GM23338 (cell line): ENCODE measurements at places on chromosomes 12 and 14.

- no peak for DNase-seq
Measured at GRCh38 chr12:89862511-89863445, 154.1 kb upstream of the ATP2B1 start.

- DNase-seq = no peak
Measured at GRCh38 chr12:2265461-2266167, 212.8 kb downstream of the CACNA1C start.

GRCh38 chr12:42638697-42639096 is 49.2 kb upstream of the PRICKLE1 start:
- DNase-seq = no peak

GRCh38 chr12:40711121-40711520 is 18.9 kb downstream of the CNTN1 start:
- DNase-seq = no peak

- DNase-seq = no peak
Measured at GRCh38 chr14:64225151-64225757, 68.9 kb downstream of the ESR2 start.

- no peak for DNase-seq
Measured at GRCh38 chr12:39007619-39008018, 102.2 kb upstream of the CPNE8 start.

DNA sequence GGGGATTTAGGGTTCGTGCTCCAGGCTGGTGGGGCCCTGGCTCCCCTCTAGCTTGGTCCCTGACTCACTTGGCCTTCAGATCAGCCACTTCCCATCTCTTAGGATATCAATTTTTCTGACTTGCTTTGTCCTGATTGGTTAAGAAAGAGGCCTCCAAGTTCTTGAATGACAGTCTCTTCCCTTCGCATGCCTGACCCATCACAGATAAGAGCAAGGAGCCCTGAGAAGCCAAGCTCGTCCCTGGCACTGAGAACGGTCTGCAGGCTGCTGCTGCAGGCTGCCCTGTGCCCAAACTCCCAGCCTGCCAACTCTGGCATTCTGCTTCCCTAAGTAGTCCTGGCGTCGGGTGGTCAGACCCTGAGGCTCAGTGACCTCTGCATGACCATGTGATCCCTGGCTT is 794 bp upstream of the LRTM2 start:
- DNase-seq = no peak

DNA sequence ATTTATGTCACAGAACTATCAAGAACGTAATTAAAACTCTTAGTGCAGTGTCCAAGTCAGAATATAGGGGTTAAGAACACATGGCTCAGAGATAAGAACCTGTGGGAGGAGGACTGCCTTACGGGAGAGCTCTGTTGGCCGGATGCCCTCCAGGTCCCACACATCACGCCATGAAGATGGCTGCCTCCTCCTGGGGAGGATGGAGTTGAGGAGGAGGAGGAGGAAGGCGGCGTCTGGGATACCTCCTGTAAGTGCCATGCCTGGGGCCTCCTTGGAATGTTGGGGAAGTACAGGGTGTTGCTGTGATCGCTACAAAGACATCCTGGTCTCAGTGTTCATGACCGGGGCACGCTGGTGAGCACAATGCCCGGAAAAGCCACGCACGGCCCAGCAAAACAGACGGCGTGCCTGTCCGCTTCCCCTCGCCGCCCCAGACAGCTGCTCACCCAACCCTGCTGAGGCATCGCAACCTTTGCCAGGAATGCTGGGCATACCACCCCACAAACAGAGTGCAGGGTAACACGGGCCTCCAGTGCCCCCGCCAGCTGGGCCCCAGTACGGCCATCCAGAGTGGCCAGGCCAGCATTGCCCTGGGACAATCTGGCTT is 28.7 kb upstream of the CD9 start:
- DNase-seq = no peak

DNA sequence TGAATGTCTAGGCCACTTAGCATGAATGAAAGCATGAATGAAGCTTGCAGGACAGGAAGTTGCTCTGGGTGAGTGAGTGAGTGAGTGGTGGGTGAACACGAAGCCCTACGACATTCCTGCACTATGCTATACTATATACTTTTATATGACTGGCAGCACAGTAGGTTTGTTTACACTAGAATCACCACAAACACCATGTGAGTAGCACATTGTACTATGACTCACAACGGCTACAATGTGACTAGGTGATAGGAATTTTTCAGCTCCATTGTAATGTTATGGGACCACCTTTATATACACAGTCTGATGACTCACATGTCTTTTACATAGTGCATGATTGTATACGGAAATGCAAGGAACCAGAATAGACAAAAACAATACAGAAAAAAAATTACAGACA is 1480.2 kb downstream of the AACS start:
- DNase-seq = no peak

DNA sequence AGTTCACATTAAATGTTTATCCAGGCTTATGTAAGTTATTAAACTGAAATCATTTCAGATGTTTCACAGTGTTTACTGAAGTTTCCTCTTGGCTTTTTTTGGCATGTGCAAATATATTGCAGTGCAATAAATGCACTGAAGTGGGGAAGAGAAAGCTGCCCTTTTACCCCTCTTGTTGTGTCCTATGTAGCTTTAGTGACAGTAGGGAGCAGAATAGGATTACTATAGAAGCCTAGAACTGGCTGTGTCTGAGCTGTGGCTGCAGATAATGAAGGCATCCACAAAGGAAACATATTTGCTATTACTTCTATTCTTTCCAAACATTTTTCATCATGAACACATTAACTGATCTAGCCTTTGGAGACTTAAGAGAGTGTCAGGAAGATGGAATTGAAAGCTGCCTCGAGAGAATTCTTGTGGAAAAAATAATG is 24.1 kb upstream of the CNTN1 start:
- DNase-seq = no peak

- DNase-seq = no peak
Measured at GRCh38 chr14:104249706-104250105, 111.3 kb downstream of the KIF26A start.

- DNase-seq = no peak
Measured at GRCh38 chr14:86404989-86405649, 875.2 kb downstream of the FLRT2 start.

DNA sequence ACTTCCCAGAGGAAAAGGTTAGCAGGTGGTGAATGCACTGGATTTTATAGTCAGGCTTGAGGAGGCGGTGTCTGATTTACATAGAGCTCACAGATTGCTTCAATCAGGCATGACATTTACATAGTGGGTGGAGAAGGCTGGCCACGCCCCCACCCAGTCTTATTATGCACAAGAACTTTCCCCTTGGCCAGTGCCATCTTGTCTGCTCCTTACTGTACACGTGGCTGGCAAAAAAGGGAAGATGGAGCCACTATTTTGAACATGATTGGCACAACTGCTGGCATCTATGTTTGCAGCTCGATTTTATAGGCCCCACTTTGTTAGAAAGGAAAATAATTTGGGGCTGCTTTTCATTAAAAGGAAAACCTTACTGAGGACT is 10.9 kb upstream of the LGMN start:
- peak; percentile 39 for DNase-seq

- no peak for DNase-seq
Measured at GRCh38 chr14:39342768-39343167, 89.5 kb downstream of the FBXO33 start.

GRCh38 chr12:47984331-47984801 is 19.9 kb downstream of the COL2A1 start:
- no peak for DNase-seq

DNA sequence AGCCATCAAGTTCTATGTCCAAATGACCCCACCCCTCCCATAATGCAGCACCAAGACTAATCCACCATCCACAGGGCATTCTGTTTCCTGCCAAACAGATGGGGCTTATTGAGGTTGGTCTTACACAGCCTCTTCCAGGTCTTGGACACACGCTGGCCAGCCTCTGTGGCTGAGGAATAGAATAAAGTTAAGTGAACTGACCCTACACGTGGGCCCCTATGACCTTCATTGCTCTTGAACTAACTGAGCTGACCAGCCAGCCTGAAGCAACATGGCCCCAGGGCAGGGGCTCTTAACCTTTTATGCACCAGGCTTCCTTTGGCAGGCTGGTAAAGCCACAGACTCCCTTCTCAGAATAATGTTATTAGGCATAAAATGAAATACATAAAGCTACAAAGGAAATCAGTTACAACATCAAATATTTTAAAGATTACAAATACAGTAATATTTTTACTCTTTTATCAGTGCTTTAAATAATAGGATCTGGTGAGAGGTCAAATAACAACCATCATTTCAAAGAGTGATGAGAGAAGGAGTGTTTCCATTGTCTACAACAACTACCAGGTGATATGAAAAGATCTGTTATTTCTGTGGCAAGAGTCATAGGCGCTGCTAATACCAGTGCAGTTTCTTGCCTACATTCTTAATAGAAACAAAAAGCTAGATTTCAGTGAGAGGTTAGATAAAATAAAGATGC is 192.9 kb upstream of the NUDT4 start:
- DNase-seq = no peak
